ENCODE measurements at places on chromosomes 3 and 15. TPM values are rescaled to one million over a fixed set of nuclear protein-coding genes. Genes with fewer than 3 reads are reported as not detected.
A peak's percentile ranks its signal among the peaks of the same experiment; 100 is the strongest.

DNA sequence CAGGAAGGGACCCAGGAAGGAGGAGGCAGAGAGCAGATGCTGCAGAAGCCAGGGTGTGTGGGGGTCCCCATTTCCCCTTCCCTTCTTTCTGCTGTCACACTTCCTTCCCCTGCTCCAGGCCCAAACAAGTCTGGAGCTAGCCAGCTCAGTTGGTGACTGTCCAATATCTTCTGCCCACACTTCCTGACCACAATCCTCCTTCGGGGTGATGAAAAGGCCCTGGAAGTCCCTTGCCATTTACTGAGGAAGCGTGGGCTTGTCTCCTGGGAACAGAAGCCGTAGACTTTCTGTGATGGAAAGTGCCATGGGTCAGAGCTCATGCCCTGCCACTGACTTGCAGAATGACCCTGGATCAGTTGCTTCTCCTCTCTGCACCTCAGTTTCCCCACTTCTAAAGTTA is 39.0 kb downstream of the ANAPC13 start:
- H3K27me3 ChIP-seq = no peaks in the 10 kb centered on the region
- H3K27ac ChIP-seq = no peak overlapping the region
- no peaks in the 10 kb centered on the region for H3K36me3 ChIP-seq
- DNase-seq = no peak

- no peaks in the 10 kb centered on the region for H3K4me1 ChIP-seq
- H3K36me3 ChIP-seq = no peaks in the 10 kb centered on the region
- no peaks in the 10 kb centered on the region for H3K27me3 ChIP-seq
- H3K4me3 ChIP-seq = no peak overlapping the region
- no peak for DNase-seq
Observed at GRCh38 chr3:163812006-163812405, 1266.3 kb downstream of the SI start.

DNA sequence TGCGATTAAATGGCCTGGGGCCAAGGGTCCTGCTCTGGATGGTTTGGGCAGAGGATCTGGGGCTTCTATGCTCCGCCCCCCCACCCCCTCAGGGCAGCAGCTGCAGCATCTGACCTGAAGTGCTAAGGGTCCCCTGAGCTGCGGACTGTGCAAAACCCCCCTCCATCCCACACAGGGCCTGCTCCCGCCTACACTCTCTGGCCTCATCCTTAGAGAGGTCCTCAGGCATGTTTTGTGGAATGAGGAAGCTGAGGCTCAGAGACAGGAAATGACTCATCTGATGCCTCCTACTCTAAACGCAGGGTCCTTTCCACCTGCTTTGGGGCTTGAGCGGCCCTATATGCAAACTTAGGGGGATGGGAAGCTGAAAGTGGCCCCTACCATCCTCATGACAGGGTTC is 59.5 kb upstream of the CTSH start:
- H3K27ac ChIP-seq = no peak overlapping the region
- H3K27me3 ChIP-seq = no peaks in the 10 kb centered on the region
- H3K4me3 ChIP-seq = no peak overlapping the region
- no peaks in the 10 kb centered on the region for H3K4me1 ChIP-seq

DNA sequence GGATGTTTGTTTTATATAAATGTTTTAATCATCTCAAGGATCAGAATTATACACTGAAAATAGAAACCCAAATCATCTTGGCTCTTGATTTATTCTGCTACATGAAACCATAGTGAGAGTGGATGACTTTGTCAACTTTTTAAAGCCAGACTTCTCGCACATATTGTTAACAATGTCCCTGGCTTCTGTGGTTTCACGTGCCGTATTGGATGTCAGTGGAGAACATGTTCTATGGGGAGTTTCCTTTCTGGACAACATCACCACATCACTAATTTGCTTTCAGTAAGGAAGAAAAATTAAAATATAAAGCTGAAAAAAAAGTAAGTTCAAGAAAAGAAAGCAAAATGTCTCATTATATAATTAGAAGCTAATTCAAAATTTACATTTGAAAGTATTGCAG is 297.1 kb upstream of the MME start:
- DNase-seq = no peak
- no peaks in the 10 kb centered on the region for H3K36me3 ChIP-seq
- H3K27me3 ChIP-seq = no peaks in the 10 kb centered on the region
- peaks cover 4% of the 10 kb centered on the region for H3K4me1 ChIP-seq

DNA sequence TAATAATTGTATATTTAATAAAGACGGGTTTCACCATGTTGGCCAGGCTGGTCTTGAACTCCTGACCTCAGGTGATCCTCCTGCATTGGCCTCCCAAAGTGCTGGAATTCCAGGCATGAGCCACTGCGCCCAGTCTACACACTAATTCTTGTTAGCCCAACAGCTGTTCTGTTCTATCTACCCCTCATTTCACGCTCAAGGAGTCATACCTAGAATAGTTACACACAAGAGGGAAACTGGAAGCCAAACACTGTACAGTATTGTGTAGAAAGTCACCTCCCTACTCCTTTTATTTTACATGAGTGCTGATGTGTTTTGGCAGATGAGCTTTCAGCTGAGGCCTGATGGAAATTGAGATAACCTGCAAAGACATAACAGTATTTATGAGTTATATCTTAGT is 13.4 kb upstream of the CTDSPL2 start:
- H3K27ac ChIP-seq = no peak overlapping the region
- DNase-seq = no peak
- H3K27me3 ChIP-seq = no peaks in the 10 kb centered on the region
- no peak overlapping the region for H3K4me3 ChIP-seq
- H3K36me3 ChIP-seq = no peaks in the 10 kb centered on the region
- H3K4me1 ChIP-seq = no peaks in the 10 kb centered on the region

DNA sequence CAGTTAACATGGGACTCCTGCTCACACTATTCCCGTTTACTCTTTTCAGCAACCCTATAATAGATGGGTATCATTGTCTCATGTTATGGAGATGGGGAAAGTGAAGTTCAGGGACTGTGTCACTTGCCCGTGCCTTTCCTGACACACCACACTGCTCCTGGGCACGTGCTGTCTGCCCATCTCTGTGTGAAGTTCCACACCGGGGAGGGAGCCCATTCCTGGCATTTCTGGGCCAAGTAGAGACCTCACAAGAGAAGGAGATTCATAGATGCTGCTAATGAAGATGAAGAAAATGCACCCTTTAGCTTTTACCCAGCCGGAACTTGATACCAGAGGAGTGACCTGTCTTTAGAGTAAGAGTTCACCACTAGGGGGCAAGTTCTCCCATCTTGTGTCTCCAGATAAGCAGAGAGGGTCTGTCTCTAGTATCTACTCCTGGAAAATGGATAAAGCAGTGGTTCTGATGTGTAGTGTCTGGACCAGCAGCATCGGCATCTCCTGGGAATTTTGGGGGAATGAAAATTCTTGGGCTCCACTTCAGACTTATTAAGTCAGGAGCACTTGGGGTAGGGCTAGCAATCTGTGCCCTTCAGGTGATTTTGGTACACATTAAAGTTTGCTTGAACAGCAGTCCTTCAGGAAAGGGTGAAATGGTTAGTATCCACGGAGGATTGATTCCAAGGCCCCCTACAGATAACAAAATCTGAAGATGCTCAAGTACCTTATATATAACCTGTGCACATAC is 2.0 kb upstream of the TOPBP1 start:
- no peaks in the 10 kb centered on the region for H3K36me3 ChIP-seq
- no peaks in the 10 kb centered on the region for H3K27me3 ChIP-seq
- H3K4me1 ChIP-seq = peaks cover 14% of the 10 kb centered on the region
- peak overlapping the region; percentile 17 for H3K27ac ChIP-seq
- DNase-seq = peak; percentile 83

- H3K27ac ChIP-seq = no peak overlapping the region
- H3K4me1 ChIP-seq = peaks cover 20% of the 10 kb centered on the region
- no peaks in the 10 kb centered on the region for H3K27me3 ChIP-seq
- H3K4me3 ChIP-seq = no peak overlapping the region
- peak; percentile 35 for DNase-seq
- no peaks in the 10 kb centered on the region for H3K36me3 ChIP-seq
Observed at GRCh38 chr3:124694486-124694885, 35.8 kb upstream of the UMPS start.

DNA sequence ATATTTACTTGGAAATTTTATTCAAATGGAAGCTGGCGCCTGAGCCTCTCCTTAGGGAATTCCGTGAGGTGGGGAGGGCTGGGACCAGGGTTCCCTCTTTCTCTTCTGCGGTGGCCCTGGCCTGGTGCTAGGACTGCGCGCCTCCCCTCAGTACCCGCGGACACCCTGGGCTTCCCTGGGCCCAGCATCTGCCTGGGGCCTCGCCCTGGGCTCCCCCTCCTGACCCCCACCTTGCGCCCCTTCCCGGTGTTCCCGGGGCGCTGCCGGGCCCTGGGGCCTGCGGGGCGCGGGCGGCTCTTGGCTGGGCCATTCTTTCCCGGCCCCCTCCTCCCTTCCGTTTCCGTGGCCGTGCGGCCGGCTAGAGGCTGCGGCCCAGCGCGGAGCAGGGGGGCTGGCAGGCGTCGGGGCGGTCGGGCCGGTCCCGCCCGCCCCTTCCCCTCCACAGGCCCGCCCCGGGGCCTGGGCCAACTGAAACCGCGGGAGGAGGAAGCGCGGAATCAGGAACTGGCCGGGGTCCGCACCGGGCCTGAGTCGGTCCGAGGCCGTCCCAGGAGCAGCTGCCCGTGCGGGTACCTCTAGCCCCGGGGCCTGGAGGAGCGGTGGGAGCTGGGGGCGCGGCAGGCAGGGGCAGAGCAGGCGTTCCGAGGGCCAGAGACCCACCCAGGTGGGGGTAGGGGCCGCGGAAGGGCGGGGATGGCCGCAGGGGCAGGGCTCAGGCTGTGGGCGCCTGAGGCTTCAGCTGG is at the start of gene FES:
Gene FES (plus strand): TSS at position 529 of the 743 bp plus-strand sequence. CDS start 542 bp downstream, outside the sequence.
- no peaks in the 10 kb centered on the region for H3K36me3 ChIP-seq
- DNase-seq = peak; percentile 70
- peak within 1 kb of the TSS; percentile 42 for H3K4me3 ChIP-seq
- peaks cover 28% of the 10 kb centered on the region for H3K4me1 ChIP-seq

GRCh38 chr3:129770604-129771003 is 122.9 kb downstream of the TMCC1 start:
- no peaks in the 10 kb centered on the region for H3K27me3 ChIP-seq
- no peak overlapping the region for H3K27ac ChIP-seq
- H3K4me1 ChIP-seq = no peaks in the 10 kb centered on the region
- no peak overlapping the region for H3K4me3 ChIP-seq

- no peaks in the 10 kb centered on the region for H3K27me3 ChIP-seq
- no peak overlapping the region for H3K27ac ChIP-seq
- no peaks in the 10 kb centered on the region for H3K4me1 ChIP-seq
- no peak for DNase-seq
- no peak overlapping the region for H3K4me3 ChIP-seq
Observed at GRCh38 chr15:93730724-93731123, 500.6 kb upstream of the MCTP2 start.

DNA sequence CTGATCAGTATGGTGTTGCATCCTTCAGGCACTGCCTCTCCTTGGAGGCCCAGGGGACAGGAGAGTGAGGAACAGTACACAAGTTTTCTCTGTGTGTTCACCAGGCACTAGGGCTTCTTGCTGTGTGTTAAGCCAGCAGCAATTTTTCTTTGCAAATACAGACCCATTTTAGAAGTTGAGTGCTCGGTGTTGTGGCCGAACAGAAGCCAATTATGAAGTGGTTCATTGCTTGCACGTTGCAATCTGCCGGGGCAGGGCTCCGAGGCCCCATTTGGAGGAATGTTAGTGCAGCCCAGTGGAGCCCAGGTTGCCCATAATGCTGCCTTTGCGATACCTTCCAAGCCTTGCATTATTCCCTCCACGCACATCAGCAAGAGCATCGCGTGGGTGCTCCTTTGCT is 51.0 kb downstream of the EPHB1 start:
- H3K36me3 ChIP-seq = no peaks in the 10 kb centered on the region
- H3K27me3 ChIP-seq = no peaks in the 10 kb centered on the region
- H3K4me3 ChIP-seq = no peak overlapping the region
- H3K4me1 ChIP-seq = no peaks in the 10 kb centered on the region
- DNase-seq = no peak
- no peak overlapping the region for H3K27ac ChIP-seq

DNA sequence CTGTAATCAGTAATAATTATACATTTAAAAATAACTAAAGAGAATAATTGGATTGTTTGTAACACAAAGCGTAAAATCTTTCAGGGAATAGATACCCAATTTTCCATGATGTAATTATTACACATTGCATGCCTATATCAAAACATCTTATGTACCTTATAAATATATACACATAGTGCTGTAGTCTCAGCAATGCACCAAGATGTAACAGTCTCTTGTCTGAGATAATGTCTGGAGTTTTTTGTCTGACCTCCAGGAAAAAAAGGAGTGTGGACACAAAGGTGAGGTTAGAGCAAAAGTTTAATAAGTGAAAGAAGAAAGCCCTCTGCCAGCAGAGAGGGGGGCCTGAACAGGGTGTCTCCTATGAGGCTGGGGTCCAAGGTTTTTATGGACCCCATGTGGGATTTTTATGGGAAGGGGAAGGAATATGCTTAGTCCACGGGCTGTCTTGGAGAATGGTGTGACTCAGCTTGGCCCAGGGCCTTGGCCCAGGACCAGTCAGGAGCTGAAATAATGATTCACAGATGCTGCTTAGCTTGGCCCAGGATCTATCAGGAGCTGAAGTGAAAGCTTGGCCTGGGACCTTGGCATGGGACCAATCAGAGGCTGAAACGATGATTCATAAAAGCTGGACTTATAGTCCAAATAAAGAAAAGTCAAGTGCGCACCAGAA is 545.0 kb downstream of the ZPLD1 start:
- H3K27me3 ChIP-seq = no peaks in the 10 kb centered on the region
- peaks cover 4% of the 10 kb centered on the region for H3K4me1 ChIP-seq
- H3K36me3 ChIP-seq = no peaks in the 10 kb centered on the region
- H3K27ac ChIP-seq = peak overlapping the region; percentile 51
- no peak overlapping the region for H3K4me3 ChIP-seq
- DNase-seq = peak; percentile 70

- H3K27ac ChIP-seq = peak overlapping the region; percentile 12
- no peaks in the 10 kb centered on the region for H3K36me3 ChIP-seq
- no peaks in the 10 kb centered on the region for H3K27me3 ChIP-seq
- peak; percentile 69 for DNase-seq
Observed at GRCh38 chr3:94525043-94525442, 462.2 kb downstream of the NSUN3 start.

- no peaks in the 10 kb centered on the region for H3K36me3 ChIP-seq
- H3K27ac ChIP-seq = no peak overlapping the region
- H3K4me3 ChIP-seq = no peak overlapping the region
- H3K4me1 ChIP-seq = no peaks in the 10 kb centered on the region
- DNase-seq = peak; percentile 60
Observed at GRCh38 chr3:153284282-153284938, 122.4 kb downstream of the RAP2B start.

GRCh38 chr3:128610451-128611070 is 40.1 kb downstream of the RPN1 start:
- H3K27ac ChIP-seq = no peak overlapping the region
- H3K4me1 ChIP-seq = no peaks in the 10 kb centered on the region
- H3K4me3 ChIP-seq = no peak overlapping the region
- no peaks in the 10 kb centered on the region for H3K27me3 ChIP-seq
- no peak for DNase-seq

Gene PXK
- 29.5 TPM for total RNA-seq

Gene FBXW12
- not detected for total RNA-seq

Gene THRB
- 60.0 TPM for total RNA-seq

Gene CLDN16
- total RNA-seq = 0.77 TPM

Gene SUMF1
- 49.6 TPM for total RNA-seq

Gene GALK2
- total RNA-seq = 31.4 TPM

Gene SPINK8
- not detected for total RNA-seq

Gene CASR
- total RNA-seq = 0.37 TPM

Gene C3orf20
- total RNA-seq = 0.07 TPM

Gene MRPL3
- 113 TPM for total RNA-seq

Data from hepatocyte (in vitro differentiated cells).